AG09319 (cell line): ENCODE measurements at places on chromosomes 7 and 10.
A peak's percentile ranks its signal among the peaks of the same experiment; 100 is the strongest.

DNA sequence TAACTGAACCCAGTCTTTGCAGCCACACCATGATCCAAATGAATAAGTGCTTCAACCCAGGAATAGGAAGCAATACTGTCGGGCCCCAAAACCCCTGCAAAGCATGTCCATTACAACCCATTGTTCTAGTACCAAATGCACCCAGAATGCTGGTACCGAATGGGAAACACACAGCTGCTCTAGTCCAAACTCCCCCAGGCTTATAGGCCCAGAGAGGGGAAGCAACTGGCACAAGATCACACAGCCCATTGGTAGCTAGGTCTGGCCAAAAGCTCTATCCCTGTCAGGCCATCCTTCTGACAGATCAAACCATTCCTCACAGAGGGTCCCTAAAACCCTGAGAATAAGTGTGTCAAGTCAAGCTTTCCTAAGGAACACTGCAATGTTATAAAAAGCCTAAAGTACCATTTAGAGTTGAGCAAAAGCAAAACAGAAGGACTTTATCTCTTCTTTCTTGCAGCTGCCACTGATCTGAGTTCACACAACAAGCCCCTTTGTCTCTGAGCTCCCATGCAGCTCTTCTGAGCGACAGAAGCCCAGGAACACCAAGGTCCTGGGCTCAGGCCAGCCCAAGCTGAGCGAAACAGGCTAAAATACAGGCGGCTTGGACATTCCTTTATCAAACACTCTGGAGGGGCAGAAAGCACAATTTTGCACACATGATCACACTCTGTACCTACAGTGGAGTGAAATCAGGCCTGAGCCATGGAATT, 116.7 kb downstream of the SGMS1 start:
- no peak for DNase-seq

- DNase-seq, result no peak
Observed at GRCh38 chr7:107063245-107064120, 19.0 kb downstream of the PRKAR2B start.

- no peak for DNase-seq
Observed at GRCh38 chr10:103493362-103493915, at the start of gene NEURL1. TSS of gene NEURL1 (plus strand) at chr10:103493705. CDS start at chr10:103494388, 683 bp downstream.

- no peak for DNase-seq
Observed at GRCh38 chr10:5895804-5896203, 5.8 kb downstream of the FBH1 start.

GRCh38 chr7:110573862-110574528, 516.9 kb upstream of the LRRN3 start:
- no peak for DNase-seq

DNA sequence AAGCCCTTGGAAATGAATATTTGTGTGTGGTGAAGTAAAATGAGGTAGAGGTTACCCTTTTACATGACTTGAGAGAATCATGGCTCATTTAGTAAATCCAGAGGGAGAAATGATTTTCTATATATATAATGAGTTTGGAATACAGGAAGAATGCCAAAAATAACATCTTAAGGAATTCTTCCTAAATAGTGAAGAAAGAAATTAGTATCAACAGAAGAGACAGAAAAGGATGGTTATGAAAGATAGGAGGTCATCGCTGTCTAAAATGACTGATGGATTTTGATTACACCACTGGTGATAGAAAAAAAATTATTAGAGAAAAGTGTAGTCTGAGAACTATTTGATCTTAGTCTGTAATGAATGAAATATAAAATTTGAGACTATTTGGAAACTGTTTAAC, 283.0 kb downstream of the ADK start:
- DNase-seq, result no peak

GRCh38 chr10:88077977-88078376, 214.6 kb downstream of the PTEN start:
- DNase-seq, result no peak

DNA sequence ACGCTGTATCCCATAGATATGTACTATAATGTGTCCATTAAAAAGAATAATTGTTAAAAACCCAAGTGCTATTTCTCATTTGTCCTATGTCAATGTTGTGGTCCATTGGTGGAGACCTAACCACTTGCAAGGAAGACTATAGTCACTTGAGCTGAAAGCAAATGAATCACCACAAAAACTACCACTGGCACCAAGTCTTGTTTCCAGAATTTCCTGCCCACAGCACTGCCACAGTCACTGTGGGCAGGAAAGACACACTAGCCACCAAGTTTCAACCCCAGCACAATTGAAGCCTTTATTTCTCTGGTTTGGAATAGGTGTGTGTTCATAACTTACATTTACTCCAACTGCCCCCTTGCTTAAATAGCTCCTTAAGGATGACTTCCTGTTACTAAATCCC, 12.4 kb downstream of the DIP2C start:
- no peak for DNase-seq

DNA sequence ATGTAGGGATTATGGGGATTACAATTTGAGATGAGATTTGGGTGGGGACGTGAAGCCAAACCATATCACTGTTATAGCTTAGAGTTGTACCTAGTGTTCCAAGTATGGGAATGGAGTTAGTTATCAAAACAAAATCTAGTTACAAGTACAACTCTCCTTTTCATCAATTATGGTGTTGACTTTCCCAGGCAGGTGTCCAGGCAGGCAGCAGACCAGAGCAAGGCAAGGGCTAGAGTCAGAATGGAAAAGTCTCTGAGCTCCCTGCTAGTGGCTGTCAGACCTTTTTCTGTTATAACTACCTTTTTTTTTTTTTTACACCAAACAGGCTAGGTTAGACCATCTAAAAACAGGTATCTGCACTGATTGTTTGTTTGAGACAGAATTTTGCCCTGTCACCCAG, 29.2 kb downstream of the PTER start:
- no peak for DNase-seq

DNA sequence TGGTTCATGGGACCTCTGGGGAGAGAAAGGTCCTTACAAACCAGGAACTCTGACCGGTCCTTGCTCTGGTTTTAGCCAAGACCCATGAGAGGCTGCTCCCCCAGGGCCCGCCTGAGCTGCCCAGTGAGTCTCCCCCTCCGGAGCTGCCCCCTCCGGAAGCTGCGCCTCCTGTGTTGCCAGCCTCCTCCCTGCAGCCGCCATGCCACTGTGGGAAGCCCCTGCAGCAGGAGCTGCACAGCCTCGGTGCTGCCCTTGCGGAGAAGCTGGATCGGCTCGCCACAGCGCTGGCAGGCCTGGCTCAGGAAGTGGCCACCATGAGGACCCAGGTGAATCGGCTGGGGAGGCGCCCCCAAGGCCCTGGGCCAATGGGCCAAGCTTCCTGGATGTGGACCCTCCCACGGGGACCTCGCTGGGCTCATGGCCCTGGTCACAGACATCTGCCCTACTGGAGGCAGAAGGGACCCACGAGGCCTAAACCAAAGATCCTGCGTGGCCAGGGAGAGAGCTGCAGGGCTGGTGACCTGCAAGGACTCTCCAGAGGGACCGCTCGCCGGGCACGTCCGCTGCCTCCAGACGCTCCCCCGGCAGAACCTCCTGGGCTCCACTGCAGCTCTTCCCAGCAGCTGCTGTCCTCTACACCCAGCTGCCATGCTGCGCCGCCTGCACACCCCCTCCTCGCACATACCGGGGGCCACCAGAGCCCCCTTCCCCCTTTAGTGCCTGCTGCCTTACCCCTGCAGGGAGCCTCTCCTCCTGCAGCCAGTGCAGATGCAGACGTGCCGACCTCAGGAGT, 40.1 kb downstream of the ZNF467 start:
- no peak for DNase-seq

DNA sequence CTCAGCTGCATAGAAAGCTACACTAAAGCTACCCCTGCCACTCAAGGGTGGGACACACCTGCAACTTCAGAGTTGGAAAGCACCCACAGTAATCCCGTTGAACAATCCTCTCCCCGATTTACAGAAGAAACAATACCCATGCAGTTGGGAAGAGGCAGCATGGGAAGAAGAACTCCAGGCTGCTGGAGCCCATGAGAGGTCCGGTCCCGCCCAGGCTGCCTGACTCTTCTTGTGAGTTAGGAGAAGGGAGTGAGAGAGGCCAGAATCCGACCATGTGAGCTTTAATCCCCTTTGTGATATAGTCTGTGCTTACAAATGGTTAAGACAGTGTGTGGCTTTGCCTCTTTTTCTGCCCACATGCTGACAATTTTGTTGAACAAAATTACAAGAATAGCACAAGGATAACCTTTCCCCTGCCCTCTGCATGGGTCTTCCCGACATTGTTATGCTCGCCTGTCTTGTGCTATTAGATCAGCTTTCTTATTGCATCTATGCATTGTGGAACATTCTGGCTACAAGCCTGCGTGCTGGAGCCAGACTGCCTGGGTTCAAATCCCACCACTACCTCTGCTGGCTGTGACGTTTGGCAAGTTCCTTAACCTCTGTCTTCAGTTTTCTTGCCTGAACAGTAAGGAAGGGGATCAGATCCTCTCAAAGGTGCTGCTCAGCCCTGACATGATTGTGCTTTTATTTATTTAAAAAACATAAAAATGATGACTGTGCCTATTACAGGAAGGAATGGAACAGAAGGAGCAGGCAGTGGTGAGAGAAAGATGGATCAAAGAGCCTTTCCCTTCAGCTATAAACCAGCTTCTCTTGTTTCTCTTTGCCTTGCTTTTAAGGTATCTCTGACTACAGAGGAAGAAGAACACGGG, 56.0 kb downstream of the BPGM start:
- no peak for DNase-seq

DNA sequence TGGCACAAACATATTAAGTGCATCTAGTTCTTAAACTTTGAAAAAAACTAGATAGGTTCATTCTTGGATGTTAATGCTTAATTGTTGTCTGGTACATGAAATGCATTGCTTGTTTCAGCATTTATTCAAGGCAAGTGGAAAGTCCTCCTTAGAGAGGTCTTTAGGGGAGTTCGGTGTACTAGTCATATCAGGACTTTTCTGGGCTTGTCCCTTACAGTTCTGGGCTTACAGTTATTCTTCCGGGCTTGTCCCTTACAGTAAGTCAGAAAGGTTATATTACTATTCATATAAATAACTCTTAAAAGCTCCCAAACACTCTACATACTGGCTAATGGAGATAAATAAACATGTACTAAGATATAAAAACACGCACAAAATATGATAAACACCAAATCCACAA, 61.6 kb upstream of the MRLN start:
- no peak for DNase-seq

DNA sequence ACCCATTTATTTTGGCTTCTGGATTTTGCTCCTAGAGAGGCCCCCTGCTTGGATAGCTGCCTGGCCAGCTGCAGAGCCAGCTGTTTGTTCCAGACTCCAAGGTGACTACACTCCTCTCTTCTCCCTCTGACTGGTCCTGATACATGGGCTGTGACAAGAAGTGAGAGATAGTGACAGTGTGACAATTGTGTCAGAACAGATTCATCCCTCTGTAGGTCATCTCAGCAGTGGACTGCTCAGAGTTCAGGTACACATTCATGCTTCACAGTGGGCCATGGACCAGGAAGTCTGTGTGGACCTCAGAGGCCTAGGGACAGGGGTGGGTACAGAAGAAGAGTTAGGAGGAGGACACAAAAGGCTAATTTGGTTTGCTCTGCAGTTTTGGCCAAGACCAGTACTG, 188.2 kb upstream of the MKLN1 start:
- DNase-seq, result no peak

GRCh38 chr10:34010891-34011290, 676.4 kb upstream of the NRP1 start:
- no peak for DNase-seq

DNA sequence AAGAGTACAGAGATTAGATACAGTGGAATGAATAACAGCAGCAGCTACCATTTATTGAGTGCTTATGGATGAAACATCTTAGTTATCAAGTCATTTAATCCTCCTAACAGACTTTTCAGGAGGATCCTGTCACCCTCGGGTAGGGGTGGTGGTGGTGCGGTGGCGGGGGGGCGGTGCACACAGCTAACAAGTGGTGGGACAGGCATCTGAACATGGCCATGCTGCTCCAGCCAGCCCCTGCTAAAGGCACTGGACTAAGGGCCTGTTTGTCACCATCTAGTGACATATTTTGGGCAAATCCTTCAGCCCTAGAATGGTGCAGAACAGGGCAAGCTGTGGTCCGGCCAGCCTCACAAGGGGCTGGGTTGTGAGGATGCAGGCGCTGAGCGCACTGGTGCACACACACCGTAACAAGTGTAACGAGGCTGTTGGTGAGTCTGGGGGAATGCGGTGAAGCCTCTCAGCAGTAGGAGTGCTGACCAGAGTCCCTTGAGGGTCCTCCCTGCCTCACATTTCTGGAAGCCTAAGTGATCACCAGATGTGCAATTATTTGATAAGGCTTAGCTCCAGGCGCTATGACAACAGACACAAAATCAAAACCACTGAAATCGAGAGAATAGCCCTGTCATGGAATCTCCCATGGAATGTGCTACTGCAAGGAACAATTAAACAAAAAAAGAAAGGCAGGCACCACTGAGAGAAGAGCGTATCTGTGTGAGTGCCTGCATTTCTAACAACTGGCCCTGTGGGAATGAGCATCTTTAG, 102.2 kb downstream of the RNF216 start:
- no peak for DNase-seq

DNA sequence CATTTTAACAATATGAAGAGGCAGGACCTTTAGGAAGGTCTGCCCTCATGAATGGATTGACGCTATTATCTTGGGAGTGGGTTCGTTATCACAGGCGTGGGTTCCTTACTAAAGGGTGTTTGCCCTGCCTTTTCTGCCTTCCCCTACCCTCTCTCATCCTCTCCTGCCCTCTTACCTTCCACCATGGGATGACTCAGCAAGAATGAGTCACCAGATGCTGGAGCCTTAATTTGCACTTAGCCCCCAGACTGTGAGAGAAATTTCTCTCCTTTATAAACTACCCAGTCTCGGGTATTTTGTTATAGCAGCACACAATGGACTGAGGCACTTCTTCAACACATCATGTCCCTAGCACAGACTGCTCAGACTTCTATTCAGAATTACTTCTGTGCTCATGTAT, 31.4 kb upstream of the ZNF32 start:
- no peak for DNase-seq

DNA sequence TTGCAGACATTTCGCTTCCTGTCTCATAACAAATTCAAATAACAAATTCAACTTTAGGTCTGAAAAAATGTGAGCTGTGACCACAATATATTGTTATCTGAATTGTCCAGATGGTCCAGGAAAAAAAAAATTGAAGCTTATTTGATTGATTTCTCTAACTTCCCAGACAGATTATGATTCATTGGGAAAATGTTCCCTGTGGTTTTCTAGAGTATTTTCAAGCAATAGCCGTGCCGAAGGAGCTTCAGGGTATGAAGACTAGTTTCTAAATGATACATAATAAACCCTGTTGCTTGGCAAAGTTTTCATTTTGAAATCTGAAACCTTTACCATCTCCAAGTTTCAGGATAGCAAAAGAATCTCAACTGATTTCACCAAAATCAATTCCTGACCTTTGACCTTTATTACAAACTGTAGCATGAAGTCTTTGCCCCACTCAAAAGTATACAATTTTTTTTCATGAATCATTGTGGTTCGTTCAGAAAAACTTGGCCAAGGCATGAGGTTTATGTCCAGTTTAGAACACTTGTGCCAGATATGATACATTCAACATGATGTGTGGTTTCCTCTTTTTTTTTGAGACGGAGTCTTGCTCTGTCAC, 109.9 kb downstream of the JCAD start:
- DNase-seq, result peak; percentile 93

GRCh38 chr10:130022511-130023299, 58.6 kb upstream of the EBF3 start:
- peak; percentile 64 for DNase-seq

GRCh38 chr7:26688388-26688787, 176.0 kb downstream of the SKAP2 start:
- DNase-seq, result no peak

GRCh38 chr7:7970237-7970530, 1.6 kb downstream of the GLCCI1 start:
- DNase-seq, result no peak

- DNase-seq, result no peak
Observed at GRCh38 chr7:79548727-79549126, 95.3 kb upstream of the MAGI2 start.
